ENCODE measurements at places on chromosomes 3 and 15. TPM values are rescaled to one million over a fixed set of nuclear protein-coding genes. Genes with fewer than 3 reads are reported as not detected.

The DLL4 gene
- polyA plus RNA-seq: 11.1 TPM

The ZNF639 gene
- polyA plus RNA-seq: 24.1 TPM

The CTDSPL gene
- 9.9 TPM for polyA plus RNA-seq

The SPINK8 gene
- not detected for polyA plus RNA-seq

The GCSAM gene
- polyA plus RNA-seq: 0.12 TPM

The STRC gene
- 0.08 TPM for polyA plus RNA-seq

The SPSB4 gene
- polyA plus RNA-seq: 3.3 TPM

The SYNPR gene
- polyA plus RNA-seq: 0.12 TPM

The CPN2 gene
- polyA plus RNA-seq: 0.72 TPM

The SERINC4 gene
- polyA plus RNA-seq: 0.42 TPM

The GNAT1 gene
- polyA plus RNA-seq: not detected

The RHCG gene
- polyA plus RNA-seq: 0.23 TPM
